ENCODE measurements at places on chromosomes 2 and 18. TPM values are rescaled to one million over a fixed set of nuclear protein-coding genes. Genes with fewer than 3 reads are reported as not detected.

The ANKRD30B gene
- total RNA-seq, result not detected

The KCNG2 gene
- 0.26 TPM for total RNA-seq

The PLCL1 gene
- 0.76 TPM for total RNA-seq

The CDKL4 gene
- total RNA-seq, result 0.25 TPM

The VIL1 gene
- not detected for total RNA-seq

DNA sequence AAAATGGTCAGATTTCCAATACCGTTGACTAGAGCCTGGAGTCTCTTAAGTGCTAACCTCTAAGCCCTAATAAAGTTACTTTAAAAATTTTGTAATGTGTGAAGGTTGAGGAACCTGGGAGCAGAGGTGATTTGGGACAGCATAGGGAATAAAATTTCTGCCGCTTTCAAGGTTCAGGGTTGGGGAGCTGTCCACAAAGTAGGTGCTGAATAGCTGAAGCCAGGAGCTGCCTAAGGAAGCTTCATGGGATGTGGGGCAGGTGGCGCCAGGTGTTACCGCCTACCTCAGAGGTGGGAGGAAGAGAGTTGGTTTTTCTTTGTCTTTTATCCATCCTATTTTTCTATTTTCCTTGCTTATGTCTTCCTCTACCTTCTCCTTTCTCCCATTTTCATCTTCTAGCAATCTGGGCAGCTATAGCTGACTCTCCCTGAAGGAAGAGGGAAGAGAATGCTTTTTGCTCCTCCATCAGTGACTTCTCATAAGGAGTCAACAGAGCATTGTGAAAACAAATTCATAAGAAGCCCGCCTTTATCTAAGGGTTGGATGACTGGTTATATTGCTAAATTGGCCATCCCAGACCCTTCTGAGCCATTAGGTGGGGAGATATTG lies 178.7 kb downstream of the CLIP4 start:
- peak; percentile 12 for DNase-seq

DNA sequence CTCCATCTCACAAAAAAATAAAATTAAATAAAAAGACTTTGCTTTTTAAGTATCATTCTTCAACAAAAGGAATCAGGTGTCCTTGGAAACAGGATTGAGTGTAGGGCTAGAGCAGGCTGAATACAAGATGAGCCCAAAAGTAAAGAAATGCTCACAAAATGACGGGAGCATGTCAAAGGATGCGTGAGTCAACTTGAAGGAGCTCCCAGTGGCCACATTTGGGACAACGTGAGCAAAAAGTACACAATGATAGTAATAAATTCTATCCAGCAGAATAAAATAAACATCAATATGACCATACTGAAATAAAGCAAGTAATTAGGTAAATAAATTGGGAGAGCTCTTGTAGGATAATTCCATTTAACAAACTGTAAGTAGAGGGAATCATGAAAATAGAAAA lies 220.7 kb downstream of the PHLPP1 start:
- no peak for DNase-seq

- no peak for DNase-seq
These were observed 406.4 kb downstream of the LRP1B start for GRCh38 chr2:141724426-141724825.

DNA sequence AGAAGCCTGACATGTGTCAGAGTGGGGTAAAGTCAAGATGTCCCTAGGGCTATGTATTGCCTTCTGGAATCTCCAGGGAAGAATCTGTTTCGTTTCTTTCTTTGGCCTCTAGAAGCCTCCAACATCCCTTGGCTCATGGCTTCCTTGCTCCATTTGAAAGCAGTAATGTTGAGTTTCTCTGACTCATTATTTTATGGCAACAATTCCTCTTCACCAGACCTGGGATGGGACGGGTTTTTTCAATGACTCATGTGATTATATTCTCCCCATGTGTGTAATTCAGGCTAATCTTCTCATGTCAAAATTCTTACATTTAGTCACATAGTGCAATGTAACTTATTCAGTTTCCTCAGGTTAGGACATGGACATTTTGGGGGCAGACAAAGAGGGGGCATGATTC lies 1038.6 kb downstream of the CBLN2 start:
- no peak for DNase-seq

DNA sequence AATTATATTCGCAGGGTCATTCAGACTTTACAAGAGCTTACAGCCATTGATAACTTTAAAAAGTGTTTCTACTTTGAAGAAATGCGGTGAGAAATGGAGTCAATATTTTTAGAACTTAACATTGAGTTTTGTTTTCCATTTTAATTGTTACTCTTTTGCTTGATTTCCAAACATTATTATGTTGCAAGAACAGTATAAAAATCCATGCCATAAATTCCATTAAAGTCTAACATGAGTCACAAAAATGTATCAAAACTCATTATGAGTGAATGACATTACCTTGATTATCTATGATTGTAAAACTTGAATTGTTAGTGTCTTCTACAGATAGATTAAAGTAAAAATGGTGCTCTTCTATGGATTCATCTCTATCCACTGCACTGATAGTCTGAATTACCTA lies 92.6 kb downstream of the CDH19 start:
- DNase-seq, result no peak

GRCh38 chr2:159265171-159265576 lies 21.3 kb downstream of the WDSUB1 start:
- no peak for DNase-seq

DNA sequence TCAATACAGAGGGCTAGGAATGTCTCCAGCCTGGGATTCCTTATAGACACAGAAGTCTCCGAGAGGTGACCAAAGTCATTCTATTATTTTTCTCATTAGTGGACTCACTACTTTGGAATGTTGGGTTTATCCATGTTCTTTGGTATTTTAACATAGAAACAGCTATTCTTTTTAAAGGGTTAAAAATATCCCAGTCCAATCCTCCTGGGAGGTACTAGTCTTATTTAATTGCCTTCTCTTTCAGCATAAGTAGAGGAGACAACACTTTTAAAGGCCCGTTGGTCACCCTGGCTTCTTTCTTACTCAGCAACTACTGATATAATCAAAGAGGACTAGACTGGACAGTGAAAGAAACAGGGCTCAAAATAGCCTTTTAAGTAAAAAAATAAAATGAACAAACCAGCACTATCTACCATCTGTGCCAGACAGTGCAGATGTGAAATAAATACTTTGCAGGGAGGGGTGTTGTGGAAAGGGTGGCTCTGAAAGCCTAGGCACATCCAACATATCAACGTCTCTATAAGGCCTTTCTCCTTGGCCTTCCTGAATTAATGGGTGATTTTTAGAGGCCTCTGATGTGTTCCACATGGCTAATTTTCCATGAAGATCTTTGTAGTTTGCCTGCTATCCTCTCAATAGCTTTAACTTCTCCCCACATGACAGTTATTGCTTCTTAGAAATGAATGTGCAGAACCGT lies 334.4 kb upstream of the THUMPD2 start:
- DNase-seq, result no peak

GRCh38 chr18:2538236-2538635 lies 33.1 kb downstream of the METTL4 start:
- no peak for DNase-seq

DNA sequence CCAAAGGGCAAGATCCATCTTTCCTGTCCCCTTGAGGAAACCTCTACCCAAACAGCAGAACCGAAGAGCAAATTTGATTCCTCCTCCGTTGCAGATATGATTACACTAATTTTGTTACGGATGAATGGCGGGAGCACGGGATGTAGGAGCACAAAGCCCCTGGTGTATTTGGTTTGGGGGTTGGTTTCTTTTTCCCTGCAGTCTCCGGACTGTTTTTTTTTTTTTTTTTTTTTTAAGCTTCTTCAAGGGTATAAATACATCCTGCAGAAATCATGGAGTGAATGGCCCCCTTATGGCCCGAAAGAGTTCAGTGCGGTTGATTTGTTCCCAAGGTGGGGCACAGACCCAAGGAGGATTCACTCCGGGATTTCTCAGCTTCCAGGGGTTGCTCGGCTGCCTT lies 135.3 kb upstream of the SH3BP4 start:
- no peak for DNase-seq

GRCh38 chr2:943821-944220 lies 6.8 kb upstream of the SNTG2 start:
- no peak for DNase-seq

DNA sequence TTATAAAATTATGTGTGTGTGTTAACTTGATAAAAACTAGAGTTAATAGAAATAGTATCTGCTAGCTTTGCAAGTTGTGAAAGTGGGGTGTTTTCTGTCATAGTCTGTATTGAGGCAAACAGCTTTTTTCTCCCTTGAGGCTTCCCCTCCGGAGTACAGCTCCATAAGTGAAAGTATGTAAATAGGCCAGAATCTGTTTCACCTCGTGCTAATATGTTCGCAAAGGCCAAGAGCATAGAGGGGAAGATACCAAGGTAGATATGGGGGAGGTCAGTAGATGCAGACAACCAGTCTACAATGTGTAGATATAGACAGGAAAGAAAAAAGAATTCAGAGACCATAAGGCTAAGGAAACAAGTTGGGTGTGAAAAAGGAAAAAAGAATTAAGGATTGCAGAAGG lies 72.9 kb downstream of the PTRHD1 start:
- no peak for DNase-seq

- no peak for DNase-seq
These were observed 664.2 kb downstream of the TDRD15 start for GRCh38 chr2:21787941-21788340.

DNA sequence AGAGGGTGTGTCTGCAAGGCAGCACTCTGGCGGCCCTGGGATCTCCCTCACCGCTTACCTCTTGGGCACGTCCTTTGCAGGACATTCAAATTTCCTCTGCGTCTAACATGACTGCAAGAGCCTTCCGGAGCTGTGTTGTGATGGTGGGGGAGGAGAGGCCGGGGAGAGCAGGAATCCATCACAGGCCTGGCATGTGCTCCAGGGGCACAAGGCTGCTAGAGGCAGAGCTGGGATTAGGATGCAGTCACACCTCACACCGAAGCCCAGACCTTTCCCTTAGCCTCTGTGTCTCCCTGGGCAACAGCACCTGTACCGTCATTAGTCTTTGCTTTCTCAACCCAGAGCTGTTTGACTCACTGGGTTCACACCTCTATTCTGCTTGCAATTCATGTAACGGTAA lies 111.3 kb downstream of the CMPK2 start:
- DNase-seq, result no peak

DNA sequence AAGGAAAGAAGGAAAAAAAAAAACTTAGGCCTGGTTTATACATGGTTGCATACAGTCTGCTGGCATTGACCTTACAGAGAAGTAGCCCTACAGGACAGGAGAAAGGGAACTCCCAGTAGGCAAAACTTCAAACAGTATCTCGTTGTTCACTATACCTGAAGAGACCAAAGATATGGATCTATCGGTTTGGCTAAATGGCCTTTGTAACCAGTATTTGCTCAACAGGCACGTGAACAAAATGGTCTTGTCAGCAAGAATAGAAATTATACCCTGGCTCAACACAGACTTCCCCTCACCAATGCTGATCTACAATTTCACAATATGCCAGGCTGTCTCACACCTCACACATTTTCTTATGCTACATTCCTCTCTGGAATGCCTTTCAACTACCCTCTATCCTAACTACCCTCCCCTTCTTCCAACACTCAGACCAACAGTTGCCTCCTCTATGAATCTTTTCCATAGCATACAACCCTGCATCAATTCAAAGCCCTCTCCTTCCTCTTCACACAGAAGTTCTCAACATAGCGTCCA lies 13.7 kb downstream of the HYCC2 start:
- DNase-seq, result no peak

DNA sequence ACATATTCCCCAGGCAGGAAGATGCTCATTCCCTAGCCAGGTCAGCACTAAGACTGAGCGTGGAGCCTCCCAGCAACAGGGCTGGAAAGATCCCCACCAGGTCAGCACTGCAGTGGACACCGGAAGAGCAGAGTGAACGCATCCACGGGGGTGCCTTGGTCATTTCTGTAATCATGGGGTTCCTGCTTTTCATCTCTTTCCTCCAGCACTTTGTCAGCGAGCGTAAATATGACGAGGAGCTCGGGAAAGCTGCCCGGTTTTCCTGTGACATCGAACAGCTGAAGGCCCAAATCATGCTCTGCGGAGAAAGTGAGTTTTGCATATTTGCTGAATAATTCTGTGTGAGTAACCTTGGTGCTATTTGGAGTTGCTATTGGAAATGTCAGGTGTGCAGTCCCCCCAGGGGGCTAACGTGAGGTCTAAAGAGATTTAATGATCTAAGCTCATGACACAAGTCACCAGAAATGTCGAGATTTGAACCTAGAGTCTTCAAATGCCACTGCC lies 40.1 kb downstream of the KCTD18 start:
- no peak for DNase-seq

DNA sequence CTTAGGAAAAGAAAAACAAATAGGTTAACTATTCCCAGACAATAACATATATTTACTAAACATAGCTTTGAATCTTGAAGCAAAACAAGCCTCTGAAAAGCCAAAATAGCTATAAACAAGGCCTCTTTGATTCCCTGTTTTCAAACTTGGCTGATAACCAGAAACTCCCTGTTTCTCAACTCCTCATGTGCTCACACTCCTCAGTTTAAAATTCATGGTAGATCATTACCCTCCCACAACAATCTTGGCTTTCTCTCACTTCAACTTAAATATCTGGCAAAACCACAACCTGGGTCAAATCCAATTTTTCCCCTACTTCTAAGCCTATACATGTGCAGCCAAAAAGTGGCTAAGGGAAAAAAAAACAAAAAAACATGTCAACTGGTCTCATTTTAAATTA lies 15.6 kb downstream of the SUCLG1 start:
- no peak for DNase-seq

- no peak for DNase-seq
These were observed 7.6 kb downstream of the DLX1 start for GRCh38 chr2:172092716-172093415.

- DNase-seq, result peak; percentile 23
These were observed 31.3 kb upstream of the CNTNAP5 start for GRCh38 chr2:123993728-123994323.

GRCh38 chr2:40363231-40363630 lies 88.7 kb downstream of the SLC8A1 start:
- DNase-seq, result no peak

- DNase-seq, result no peak
These were observed 926.9 kb downstream of the TSN start for GRCh38 chr2:122682356-122682755.

DNA sequence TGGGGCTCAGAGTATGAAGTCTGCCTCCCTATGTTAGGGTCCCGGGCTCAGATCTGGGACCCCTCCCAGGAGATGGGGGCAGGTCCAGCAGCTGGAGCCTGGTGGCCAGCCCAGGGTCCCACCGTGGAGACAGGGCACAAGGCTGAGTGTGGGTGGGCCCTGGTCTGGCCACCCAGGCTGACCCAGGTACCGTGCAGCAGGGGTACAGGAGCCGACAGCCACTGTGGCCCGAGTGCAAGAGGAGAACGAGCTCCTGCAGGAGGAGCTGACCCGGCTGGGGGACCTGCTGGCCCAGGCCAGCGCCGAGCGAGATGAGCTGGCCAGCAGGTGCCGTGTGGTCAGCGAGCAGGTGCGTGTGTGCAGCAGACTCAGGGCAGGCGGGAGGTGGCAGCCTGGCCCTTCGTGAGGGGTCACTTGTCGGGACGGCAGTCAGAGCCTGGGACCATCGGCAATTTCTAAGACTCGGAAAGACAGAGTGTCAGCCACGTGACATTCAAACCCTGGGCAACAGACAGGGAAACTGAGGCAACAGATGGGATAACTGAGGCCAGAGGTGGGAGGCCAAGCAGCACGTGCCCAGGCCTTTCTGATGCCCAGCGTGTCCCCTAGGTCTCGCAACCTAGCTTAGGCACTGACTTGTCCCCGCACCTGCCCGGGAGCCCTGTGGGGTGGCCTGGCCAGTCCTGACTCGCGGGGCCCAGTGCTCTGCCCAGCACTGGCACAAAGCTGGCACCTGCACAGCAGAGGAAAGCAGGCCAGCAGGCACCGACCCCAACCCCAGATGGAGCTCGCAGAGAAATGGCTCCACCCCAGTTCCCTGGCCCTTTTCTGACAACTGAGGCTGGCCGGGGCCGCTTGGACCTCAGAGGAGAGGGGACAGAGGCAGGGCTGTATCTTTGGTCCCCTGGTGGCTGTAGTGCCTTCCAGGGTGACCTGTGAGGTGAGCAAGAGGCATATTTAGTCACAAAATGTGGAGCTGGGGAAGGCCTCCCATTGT lies 13.9 kb downstream of the CROCC2 start:
- DNase-seq, result no peak

Measured in dermis microvascular lymphatic vessel endothelial cell (primary cell).